ENCODE measurements at places on chromosomes 11 and 22. TPM values are rescaled to one million over a fixed set of nuclear protein-coding genes. Genes with fewer than 3 reads are reported as not detected.
A peak's percentile ranks its signal among the peaks of the same experiment; 100 is the strongest.

- H3K27me3 ChIP-seq = peaks cover 14% of the 10 kb centered on the region
- no peaks in the 10 kb centered on the region for H3K36me3 ChIP-seq
- no peaks in the 10 kb centered on the region for H3K4me1 ChIP-seq
- no peak overlapping the region for H3K27ac ChIP-seq
- peak; percentile 72 for DNase-seq
These were observed 23.4 kb upstream of the RIC3 start for GRCh38 chr11:8192016-8192895.

The ALX4 gene
- not detected for total RNA-seq

The SAA1 gene
- total RNA-seq = not detected

The ROM1 gene
- 1.9 TPM for total RNA-seq

DNA sequence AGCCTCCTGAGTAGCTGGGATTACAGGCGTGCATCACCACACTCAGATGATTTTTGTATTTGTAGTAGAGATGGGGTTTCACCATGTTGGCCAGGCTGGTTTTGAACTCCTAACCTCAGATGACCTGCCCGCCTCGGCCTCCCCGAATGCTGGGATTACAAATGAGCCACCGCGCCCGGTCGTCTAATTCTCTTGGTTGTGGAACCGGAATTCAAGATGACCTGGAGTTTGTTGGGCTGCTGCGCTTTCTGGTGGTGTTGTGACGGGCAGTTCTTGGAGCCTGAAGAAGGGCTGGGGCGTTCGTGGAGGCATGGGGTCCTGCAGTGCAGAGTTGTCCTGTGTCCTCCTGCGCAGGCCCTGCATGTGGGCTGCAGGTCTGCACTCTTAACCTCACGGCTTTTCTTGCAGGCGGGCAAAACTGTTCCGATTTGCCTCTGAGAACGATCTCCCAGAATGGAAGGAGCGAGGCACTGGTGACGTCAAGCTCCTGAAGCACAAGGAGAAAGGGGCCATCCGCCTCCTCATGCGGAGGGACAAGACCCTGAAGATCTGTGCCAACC, 4.9 kb upstream of the TRMT2A start:
- no peak for DNase-seq
- no peak overlapping the region for H3K27ac ChIP-seq
- peaks cover 34% of the 10 kb centered on the region for H3K4me1 ChIP-seq
- peak overlapping the region; percentile 4 for H3K4me3 ChIP-seq
- peaks cover 62% of the 10 kb centered on the region for H3K36me3 ChIP-seq

DNA sequence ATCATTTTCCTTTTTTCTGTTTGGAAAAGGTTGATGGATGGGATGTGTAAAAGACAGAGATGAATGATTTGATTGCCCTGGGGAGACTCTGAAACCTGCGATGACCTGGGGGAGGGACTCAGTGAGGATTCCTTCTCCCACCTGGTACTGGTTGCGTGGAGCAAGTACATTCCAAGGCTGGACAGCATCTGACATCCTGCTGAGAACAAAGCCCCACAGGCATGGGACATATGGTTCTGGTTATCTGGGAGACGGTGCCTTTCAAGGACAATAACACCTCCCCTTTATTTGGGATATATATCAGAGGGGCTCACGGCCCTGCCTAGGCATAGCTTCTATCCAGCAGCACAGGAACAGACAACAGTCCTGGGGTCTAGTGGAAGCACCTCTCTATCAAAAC, 527.8 kb downstream of the METTL15 start:
- no peaks in the 10 kb centered on the region for H3K4me1 ChIP-seq
- no peak for DNase-seq
- H3K36me3 ChIP-seq = no peaks in the 10 kb centered on the region
- H3K4me3 ChIP-seq = no peak overlapping the region
- no peaks in the 10 kb centered on the region for H3K27me3 ChIP-seq
- no peak overlapping the region for H3K27ac ChIP-seq

DNA sequence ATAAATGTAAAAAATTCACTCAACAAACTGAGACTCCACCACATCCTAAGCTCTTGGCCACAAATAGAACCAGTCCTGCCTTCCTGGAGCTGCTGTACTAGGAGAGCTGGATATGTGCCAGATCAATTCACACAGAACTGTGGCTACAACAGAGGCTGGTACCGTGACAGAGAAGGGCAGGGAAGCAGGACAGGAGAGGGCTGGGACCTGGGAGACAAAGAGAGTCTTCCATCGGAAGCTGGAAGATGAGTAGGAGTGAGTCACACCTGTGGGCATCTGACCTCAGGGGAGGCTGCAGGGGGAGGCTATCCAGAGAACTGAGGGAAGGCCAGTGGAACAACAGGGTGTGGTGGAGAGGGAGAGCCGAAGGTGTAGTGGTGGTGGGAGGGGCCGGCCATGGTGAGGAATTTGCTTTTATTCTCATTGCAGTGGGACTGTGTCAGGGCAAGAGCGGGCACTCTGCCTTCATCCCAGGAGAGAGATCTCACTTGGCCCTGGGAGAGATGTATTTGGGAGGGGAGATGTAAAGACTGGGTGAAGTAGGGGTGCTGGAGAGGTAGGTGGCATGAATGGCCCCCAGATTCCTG, 1.9 kb upstream of the LTBP3 start:
- no peaks in the 10 kb centered on the region for H3K27me3 ChIP-seq
- no peaks in the 10 kb centered on the region for H3K36me3 ChIP-seq
- peak overlapping the region; percentile 30 for H3K27ac ChIP-seq
- H3K4me1 ChIP-seq = peaks cover 51% of the 10 kb centered on the region
- no peak for DNase-seq

- H3K27me3 ChIP-seq = no peaks in the 10 kb centered on the region
- H3K27ac ChIP-seq = no peak overlapping the region
- no peak overlapping the region for H3K4me3 ChIP-seq
These were observed 12.7 kb downstream of the TMEM41B start for GRCh38 chr11:9301720-9302119.

- DNase-seq = no peak
- no peak overlapping the region for H3K4me3 ChIP-seq
- H3K4me1 ChIP-seq = no peaks in the 10 kb centered on the region
- H3K27ac ChIP-seq = no peak overlapping the region
- H3K36me3 ChIP-seq = no peaks in the 10 kb centered on the region
These were observed 41.6 kb upstream of the PAK1 start for GRCh38 chr11:77515483-77515882.

GRCh38 chr22:45427114-45427513, 13.6 kb downstream of the RIBC2 start:
- no peak overlapping the region for H3K27ac ChIP-seq
- no peaks in the 10 kb centered on the region for H3K36me3 ChIP-seq
- no peaks in the 10 kb centered on the region for H3K27me3 ChIP-seq
- H3K4me3 ChIP-seq = no peak overlapping the region
- DNase-seq = no peak

- H3K27ac ChIP-seq = no peak overlapping the region
- H3K36me3 ChIP-seq = no peaks in the 10 kb centered on the region
- no peaks in the 10 kb centered on the region for H3K27me3 ChIP-seq
- H3K4me3 ChIP-seq = no peak overlapping the region
- no peak for DNase-seq
These were observed 34.7 kb upstream of the CSNK2A3 start for GRCh38 chr11:11387622-11388305.

The MRGPRX3 gene
- not detected for total RNA-seq

The OR2AT4 gene
- total RNA-seq = not detected

GRCh38 chr11:107785401-107785800, 73.2 kb downstream of the SLC35F2 start:
- DNase-seq = peak; percentile 67
- H3K4me3 ChIP-seq = no peak overlapping the region
- H3K36me3 ChIP-seq = peaks cover 3% of the 10 kb centered on the region
- peaks cover 10% of the 10 kb centered on the region for H3K4me1 ChIP-seq
- no peak overlapping the region for H3K27ac ChIP-seq

DNA sequence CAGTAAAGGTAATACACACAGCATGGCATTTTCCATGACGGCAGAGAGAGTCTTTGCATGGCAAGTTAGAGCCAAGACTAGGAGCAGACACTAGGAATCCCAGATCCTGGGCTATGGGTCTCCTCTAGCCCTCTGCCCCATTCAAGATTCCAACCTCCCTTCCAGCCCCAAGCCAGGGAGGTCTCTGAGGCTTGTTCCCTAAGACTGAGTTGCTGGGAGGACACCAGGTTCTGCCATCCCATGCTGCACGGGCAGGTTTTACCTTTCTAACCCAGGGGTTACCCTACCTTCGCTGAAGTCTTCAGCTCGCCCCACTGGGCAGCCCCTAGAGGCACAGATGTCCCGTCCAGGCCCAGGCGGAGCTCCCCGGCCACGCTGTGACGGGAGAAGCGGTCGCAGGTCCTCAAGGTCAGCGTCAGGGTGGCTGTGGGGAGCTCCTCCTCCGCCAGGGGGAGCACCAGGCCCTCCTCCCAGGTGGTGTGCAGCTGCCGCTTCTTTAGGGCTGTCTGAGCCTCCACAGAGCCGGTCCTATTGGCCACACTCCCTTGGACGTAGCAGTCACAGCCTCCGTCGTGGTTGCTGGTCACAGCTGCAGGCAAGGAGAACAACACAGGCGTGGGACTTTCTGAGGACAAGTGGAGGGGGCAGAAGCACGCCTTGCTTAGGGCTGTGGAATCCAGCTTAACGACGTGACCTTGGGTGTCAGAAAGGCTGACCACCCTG, 33.8 kb downstream of the SYT13 start:
- DNase-seq = peak; percentile 65
- H3K36me3 ChIP-seq = no peaks in the 10 kb centered on the region
- no peak overlapping the region for H3K4me3 ChIP-seq

- H3K36me3 ChIP-seq = peaks cover 47% of the 10 kb centered on the region
- peak overlapping the region; percentile 88 for H3K27ac ChIP-seq
- H3K4me3 ChIP-seq = no peak overlapping the region
These were observed 275.3 kb downstream of the ETS1 start for GRCh38 chr11:128311742-128312719.

The ATP5MG gene
- 229 TPM for total RNA-seq

- H3K36me3 ChIP-seq = no peaks in the 10 kb centered on the region
- no peak for DNase-seq
- H3K4me1 ChIP-seq = no peaks in the 10 kb centered on the region
- H3K4me3 ChIP-seq = no peak overlapping the region
- no peak overlapping the region for H3K27ac ChIP-seq
These were observed 16.7 kb upstream of the PARVG start for GRCh38 chr22:44164031-44164430.

The APOL3 gene
- 50.6 TPM for total RNA-seq

DNA sequence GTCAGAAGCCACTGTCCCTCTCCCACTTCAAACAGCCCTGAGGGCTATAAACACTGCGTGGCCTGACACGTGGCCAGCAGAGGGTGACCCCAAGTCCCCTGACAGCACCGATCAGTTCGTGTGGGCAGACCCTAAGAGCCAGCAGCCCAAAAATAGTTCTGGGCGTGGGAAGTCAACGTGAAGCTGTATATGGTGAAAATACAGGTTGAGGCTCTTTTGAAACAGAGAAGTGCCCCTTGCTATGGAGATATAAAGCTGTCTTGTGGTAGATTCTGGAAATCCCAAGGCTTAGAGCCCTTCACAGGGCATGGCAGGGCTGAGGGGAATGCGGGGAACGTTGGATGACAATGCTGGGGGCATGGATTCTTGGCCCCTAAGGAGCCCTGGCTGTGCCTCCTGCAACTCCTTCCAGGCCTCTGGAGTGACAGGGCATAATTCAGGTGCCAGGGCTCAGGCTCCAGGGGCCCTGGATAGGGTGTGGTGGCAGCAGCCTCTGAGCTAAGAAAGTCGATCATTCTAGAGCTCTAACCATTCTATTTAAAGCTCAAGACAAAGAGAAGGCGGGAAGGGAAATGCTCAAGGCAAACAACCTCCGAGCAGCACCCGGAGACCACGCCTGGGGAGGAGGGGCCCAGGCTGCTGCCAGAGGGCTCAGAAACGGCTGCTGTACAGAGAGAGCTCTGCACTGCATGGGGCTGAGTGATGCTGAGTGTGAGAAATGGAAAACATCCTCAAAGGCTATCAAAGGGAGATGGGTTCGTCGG, 60.4 kb upstream of the CD5 start:
- H3K4me1 ChIP-seq = peaks cover 72% of the 10 kb centered on the region
- peak overlapping the region; percentile 91 for H3K27ac ChIP-seq
- H3K4me3 ChIP-seq = peak overlapping the region; percentile 64
- peaks cover 54% of the 10 kb centered on the region for H3K36me3 ChIP-seq

The CABP7 gene
- not detected for total RNA-seq

The APOL1 gene
- 37.2 TPM for total RNA-seq

GRCh38 chr11:27411328-27411727, 48.3 kb upstream of the CCDC34 start:
- H3K27ac ChIP-seq = no peak overlapping the region
- DNase-seq = no peak
- H3K36me3 ChIP-seq = no peaks in the 10 kb centered on the region
- peaks cover 4% of the 10 kb centered on the region for H3K27me3 ChIP-seq
